ENCODE measurements at places on chromosomes 3 and 15.
A peak's percentile ranks its signal among the peaks of the same experiment; 100 is the strongest.

DNA sequence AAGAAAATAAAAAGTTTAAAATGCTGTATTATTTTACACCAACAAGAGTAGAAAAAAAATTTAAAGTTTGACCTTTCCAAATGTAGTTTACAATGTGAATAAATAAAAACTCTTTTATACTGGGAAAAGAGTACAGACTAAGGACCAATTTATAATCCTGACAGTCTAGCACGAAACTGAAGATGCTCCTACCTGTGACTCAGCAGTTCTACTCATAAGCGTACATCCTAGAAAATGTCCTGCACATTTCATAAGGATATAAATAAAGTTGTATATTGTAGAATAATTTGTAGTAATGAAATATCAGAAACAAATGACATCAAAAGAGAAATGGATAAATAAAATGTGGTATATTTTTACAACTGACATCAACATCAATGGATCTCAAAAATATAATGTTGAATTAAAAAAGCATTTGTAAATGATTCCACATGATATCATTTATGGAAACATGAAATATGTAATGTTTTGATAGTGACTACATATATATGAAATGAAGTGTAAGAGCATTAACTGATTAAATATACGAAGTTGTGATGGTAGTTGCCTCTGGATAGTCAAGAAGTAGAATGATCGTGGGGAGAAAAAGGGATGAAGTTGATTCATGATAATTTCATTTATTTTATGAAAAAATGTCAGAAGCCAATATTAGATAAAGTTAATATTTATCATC lies 161.3 kb upstream of the CBLB start:
- no peak for DNase-seq

DNA sequence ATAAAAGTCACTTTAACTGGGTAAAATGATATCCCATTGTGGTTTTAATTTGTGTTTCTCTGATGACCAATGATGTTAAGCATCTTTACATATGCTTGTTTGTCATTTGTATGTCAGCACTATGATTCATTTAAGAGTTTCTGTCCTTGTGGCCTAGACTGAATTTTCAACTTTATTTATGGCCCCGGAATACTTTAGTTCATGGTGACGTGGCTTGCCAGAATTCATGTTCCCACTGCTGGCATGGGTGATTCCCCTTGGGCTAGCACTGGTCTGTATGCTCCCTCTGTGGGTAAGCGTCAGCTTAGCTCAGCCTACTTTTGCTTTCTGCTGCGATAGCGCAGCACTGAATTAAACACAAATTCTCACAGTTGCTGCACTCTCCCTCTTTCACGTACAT lies 436.3 kb upstream of the SGO1 start:
- no peak for DNase-seq

DNA sequence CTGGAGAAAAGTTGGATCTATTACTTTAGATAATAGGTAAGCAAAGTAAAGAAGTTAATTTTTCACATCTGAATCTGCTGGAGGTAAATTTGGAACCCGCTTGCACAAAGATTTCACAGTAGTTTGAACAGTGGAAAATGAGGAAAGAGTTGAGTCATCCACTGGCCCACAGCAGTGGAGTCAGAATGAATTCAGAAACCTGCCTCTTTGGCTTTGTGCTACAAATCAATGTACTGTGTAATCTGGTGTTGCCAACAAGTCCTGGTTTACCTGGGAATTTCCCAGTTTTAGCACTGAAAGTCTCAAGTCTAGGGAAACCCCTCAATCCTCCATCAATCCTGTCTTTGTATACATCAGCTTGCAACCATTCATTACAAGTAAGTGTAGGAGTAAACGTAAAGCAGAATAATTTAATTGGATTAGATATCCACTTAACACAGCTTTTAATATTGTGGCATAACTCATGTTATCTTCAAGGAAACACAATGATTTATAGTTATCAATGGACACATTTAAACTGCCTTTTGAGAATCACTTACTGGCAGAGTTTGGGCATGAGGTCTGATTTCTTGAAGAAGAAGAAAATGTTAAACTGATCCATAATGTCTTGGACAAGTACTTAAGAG lies 100.6 kb downstream of the DCLK3 start:
- DNase-seq, result no peak

DNA sequence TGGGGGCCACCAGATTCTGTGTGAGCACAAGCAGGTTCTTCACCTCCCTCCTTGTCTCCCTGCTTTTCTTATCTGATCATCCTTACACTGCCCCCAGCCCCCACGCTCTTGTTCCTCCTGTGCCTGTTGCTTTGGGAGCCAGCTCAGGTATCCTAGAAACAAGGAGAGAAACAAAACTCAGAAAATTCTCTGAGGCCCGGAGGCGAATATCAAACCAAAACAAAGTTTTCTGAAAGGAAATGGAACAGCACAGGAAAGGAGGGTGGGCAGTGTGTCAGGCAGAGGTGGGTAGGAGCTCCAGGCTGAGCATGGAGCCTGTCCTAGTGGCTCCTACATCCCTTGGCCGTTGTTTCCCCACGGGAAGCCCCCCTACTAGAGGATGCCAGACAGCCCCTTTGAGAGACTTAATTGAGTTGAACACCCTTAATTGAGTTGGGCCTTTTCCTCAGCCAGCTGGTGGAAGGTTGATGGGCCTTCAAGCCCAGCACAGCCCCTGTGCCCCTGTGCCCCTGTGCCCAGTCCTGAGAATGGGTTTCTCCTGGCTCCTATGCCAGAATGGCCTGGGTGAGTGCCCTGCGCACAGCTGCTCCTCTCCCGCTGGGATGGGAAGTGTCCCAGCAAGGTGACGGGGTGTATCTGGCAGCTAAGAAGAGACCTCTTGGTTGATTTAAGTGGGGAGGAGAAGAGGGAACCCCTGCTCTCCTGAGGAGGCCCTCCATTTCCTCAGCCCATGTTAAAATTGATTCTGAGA lies 22.8 kb upstream of the JMJD7 start:
- DNase-seq, result no peak

DNA sequence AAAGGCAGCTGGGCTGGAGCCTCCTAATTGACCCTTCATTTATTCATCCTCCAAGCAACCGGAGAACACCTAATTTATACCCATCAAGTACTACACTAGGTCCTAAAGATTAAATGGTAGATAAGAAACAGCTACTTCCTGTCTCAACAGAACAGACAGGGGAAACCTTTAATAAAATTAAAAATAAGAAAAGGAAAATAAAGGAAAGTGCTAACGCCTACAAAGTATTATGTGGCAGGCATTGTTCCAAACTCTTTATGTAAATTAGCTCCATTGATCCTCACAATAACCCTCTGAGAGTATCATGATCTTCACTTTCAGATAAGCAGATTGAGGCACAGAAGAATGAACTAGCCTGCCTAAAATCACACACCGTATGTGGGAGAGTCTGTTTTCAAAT lies 139.5 kb downstream of the CNTN6 start:
- no peak for DNase-seq

DNA sequence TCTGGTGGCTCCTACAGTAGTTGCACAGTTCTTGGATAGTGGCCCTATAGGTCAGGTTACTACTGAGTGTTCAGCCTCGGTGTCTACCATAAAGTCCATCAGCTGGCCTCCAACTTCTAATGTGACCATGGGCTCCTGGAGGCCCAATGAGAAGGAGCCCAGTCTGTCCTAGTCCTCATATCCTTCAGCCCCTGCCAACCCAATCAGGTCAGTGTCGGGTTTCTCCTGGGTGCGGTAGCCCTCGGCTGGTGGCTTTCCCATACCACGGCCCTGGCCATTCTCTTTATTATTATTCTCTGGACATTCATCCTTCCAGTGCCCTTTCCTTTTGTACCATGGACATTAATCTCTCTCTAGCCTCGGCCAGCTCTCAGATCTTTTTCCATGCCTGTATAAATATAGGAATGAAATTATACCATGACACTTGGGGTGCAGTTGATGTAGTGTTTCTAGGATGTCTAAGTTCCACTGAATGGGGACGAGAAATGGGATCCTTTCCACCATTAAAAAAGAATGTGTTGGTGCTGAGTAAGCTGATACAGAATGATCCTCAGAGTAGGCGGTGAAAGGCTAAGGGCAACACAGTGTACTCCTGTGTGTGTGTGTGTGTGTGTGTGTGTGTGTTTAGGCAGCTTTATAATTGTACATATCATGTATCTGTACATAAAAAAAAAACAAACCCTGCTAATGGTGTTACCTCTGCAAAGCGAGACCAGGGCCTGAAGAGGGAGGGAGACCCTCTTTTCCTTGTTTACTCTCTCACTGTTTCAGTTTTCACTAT lies 19.3 kb upstream of the NOX5 start:
- no peak for DNase-seq

DNA sequence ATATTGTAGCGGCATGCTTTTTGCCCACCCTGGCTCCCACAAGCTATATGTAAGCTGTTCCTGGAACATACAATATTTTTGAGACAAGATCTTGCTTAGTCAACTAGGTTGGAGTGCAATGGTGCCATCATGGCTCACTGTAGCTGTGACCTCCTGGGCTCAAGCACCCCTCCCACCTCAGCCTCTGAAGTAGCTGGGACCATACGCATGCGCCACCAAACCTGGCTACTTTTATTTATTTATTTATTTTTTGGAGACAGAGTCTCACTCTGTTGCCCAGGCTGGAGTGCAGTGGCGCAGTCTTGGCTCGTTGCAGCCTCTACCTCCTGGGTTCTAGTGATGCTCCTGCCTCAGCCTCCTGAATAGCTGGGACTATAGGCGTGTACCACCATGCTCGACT lies 6.7 kb upstream of the SQOR start:
- DNase-seq, result no peak

DNA sequence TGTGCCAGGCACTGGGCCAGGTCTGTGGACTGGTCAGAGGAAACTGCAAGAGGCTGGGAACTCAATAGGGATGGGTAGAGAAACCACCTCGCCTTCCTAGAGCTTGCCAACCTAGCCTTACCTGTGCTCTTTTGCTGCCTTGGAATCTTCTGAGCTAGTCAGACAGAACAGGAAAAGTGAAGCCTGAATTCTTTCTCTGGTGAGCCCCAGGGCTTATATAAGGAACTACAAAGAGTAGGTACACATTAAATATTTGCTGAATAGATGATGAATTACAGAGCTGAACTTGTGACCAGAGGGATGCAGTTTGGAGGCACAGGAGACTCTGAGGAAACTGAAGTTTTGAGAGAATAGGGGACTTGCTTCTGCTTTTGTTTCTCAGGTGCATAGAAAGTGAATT lies 15.6 kb upstream of the FBXW12 start:
- no peak for DNase-seq

- no peak for DNase-seq
Measured at GRCh38 chr3:149686996-149687395, 29.2 kb upstream of the WWTR1 start.

DNA sequence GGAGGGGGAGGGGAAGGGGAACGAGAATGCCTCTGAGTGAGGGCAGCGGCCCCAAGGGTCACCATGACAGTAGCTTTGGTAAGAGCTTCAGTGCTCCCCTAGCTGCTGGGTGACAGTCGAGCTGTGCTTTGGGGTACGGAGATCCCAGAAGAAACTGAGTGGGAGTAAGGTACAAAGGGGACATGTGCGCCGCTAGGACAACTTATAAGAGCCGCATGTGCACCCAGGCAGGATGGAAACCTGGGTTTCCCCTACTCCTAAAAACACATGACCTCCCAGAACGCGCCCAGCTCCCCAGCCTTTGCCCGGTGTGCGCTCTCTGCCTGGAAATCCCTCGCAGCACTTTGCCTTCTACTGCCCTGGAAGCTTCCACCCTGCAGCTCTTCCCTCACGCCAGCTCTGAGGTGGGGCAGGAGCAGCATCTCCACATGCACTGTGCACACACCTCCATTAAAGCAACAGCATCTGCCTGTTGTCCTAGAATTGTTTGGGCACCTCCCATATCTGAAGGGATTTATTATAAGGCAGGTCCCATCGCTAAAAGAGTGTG lies 232.2 kb downstream of the ADAMTS17 start:
- no peak for DNase-seq

GRCh38 chr3:196506687-196507086 lies 3.1 kb upstream of the RNF168 start:
- DNase-seq, result no peak

DNA sequence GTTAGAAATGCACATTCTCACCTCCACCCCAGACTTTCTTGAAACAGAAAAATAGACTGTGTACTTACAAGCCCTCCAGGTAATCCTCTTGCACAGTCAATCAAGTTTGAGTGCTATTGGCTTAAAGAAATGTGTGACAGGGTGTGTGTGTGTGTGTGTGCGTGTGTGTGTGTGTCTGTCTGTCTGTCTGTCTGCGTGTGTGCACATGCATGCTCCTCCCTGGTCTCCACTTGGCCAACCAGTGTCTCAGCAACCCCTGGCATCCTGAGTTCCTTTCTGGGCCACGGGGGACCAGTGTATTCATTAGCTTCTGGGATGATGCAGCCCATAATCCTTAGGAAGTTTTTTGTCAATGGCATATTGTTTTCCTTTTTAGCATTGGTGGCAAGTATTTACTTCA lies 128.8 kb upstream of the IL12A start:
- DNase-seq, result peak; percentile 24

GRCh38 chr15:48774484-48774883 lies 36.4 kb downstream of the CEP152 start:
- DNase-seq, result no peak

DNA sequence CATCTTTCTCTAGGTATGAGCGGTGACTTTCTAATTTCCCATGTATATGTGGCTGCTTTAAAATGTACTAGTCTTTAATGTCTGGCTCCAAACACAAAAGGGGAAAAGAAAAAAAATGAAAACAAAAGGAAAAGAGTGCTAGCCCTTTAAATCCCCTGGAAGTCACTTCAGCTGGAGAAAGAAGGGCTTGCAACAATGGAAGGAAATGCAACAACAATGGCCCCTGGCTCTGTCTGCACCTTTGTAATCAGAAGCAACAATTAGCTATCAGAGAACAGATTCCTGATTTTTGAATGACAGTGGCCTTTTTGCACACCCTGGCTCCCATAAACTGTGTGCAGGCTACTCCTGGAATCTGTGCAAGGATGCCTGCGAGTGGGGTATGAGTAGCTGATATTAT lies 591.2 kb downstream of the FHIT start:
- DNase-seq, result no peak

GRCh38 chr3:22296601-22297000 lies 545.6 kb upstream of the ZNF385D start:
- no peak for DNase-seq

- peak; percentile 21 for DNase-seq
Measured at GRCh38 chr3:172848910-172849309, 98.4 kb downstream of the ECT2 start.

All from dermis microvascular lymphatic vessel endothelial cell (primary cell).